Activated T-cell treated with anti-CD3 and anti-CD28 coated beads for 4 hours (primary cell): ENCODE measurements at places on chromosomes 5 and 9.

- DNase-seq: no peak
Measured at GRCh38 chr9:124852121-124852828, 985 bp upstream of the WDR38 start.

DNA sequence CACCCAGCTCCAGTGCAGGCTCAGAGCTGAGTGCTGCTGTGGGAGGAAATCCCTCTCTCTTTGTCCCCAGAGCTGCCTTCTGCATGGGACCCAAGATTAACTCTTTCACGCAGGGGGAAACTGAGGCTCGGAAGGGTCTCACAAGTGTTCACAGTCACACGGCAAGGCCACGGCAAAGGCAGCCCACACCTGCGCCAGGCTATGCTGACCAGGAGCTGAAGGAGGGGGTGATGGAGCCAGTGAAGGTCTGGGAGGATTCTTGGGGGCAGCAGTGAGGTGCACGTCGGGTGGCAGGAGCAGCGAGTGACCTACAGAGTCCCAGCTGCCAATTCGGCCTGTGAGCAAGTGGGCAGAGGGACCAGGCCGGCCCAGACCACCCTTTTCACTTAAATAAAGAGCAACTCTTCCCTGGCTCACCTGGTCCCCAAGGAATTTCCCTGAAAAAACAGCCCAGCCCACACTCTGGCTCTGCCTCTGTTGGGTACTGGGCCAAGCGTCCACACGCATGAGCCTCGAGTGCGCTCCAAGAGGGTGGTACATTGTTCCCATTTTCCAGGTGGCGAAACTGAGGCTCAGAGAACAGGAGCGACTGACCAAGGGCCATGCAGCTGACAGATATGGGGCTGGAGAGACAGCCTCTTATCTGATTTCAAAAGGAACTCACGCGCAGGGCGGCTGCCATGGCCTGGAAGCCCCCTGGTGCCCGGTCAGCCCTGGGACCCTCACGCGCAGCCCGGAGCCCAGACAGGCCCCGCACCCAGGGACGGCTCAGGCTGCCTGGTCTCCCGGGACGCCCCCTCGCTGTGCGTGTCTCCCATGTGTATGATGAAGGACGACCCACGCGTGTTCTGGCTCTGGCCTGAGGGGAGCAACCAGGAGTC is 28.2 kb downstream of the SARDH start:
- DNase-seq: no peak

GRCh38 chr9:81848472-81848871 is 79.8 kb upstream of the SPATA31D4 start:
- DNase-seq: no peak

DNA sequence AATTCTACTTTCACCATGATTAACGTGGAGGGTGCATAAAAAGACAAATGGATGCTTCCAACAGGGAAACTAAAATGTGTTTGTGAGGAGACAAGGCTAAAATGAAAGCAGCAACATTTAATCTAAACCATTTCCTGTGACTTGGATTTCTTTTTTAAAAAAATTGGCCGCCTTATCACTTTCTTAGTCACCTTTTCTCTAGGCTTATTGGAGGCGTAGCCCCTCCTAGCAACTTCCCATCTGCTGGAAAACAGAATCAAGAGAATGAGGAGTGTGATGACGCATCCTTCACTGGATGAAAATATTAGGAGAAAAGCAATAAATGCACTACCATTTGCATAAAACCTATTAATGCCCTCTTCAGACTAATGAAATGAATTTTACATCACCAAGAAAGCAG is 791 bp upstream of the GPR150 start:
- DNase-seq: no peak

DNA sequence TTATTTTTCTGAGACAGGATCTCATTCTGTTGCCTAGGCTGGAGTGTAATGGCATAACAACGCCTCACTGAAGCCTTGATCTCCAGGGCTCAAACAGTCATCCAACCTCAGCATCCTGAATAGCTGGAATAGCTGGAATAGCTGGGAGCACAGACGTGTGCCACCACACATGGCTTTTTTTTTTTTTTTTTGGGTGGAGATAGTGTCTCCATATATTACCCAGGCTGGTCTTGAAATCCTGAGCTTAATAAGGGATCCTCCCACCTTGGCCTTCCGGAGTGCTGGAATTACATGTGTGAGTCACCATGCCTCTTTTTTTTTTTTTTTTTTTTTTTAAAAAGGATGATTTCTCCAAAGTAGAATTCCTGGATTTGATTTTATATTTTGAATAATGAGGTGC is 60.7 kb downstream of the NSD1 start:
- no peak for DNase-seq

GRCh38 chr9:93899609-93900435 is 55.3 kb downstream of the BARX1 start:
- DNase-seq: no peak

DNA sequence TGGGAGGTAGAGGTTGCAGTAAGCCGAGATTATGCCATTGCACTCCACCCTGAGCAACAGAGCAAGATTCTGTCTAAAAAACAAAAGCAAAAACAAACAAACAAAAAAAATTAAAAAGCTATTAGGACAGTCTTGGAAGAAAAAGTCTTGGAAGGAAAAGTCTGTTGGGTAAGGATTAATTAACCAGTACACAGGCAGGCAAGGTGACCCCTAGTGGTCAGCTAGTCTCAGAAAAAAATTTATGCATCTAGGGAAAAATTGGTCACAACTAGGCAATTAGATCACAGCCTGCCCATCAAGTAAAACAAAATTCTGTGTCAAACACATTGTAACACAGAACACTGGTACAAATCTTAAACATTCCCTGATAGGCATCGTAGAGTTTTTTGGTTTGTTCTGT is 6.7 kb upstream of the ANKRD18B start:
- no peak for DNase-seq

GRCh38 chr9:2210201-2210600 is 195.1 kb downstream of the SMARCA2 start:
- DNase-seq: no peak

- DNase-seq: no peak
Measured at GRCh38 chr9:129891569-129891968, 56.3 kb downstream of the USP20 start.

GRCh38 chr5:1975406-1975715 is 92.6 kb upstream of the IRX4 start:
- DNase-seq: no peak

DNA sequence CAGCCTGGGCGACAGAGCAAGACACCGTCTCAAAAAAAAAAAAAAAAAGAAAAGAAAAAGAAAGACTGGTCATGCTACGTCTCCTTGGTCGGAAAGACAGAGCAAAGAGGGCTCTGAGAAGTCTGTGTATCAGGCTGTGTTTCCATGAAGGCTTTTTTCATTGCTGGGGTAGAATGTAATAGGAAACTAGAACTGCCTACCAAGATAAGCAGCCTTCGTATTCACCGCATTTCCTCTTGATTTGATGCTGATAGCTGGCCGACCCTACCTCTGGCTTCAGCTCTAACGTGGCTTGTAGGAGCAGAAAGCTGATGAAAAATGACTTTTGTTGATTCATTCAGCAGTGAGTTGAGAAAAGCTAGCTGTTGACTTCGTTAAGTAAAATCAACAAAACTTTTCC is 17.4 kb downstream of the SLC1A3 start:
- no peak for DNase-seq

DNA sequence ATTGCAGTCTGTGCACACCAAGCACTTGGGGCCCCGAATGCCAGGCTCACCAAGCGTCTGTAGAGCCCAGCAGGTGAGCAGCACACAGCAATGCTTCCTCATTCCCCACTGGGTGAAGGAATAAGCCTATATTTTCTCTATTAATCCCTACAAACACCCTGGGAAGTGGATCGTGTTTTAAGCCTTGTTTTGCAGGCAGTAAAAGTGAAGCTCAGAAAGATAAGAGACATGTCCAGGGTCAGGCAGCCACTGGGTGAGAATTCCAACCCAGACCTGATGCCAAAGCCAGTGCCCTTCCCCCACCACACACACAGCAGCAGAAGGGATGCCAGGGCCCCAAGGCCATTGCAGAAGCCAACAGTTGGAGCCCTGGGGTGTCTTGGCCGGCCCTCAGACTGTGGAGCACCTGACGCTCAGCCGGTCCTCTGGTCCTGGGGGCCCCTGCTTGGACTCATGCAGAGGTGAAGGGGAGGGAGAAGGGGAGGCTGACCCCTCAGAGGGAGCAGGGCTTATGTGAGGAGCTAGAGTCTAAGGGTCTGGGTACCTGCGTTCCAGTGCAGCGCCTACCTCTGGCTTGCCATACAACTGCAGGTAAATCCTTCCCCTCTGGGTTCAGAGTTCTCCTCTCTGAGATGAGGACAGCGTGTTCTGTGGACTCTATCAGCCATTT is 26.3 kb upstream of the SYNPO start:
- DNase-seq: no peak

- DNase-seq: no peak
Measured at GRCh38 chr5:153617190-153617589, 126.7 kb downstream of the GRIA1 start.

DNA sequence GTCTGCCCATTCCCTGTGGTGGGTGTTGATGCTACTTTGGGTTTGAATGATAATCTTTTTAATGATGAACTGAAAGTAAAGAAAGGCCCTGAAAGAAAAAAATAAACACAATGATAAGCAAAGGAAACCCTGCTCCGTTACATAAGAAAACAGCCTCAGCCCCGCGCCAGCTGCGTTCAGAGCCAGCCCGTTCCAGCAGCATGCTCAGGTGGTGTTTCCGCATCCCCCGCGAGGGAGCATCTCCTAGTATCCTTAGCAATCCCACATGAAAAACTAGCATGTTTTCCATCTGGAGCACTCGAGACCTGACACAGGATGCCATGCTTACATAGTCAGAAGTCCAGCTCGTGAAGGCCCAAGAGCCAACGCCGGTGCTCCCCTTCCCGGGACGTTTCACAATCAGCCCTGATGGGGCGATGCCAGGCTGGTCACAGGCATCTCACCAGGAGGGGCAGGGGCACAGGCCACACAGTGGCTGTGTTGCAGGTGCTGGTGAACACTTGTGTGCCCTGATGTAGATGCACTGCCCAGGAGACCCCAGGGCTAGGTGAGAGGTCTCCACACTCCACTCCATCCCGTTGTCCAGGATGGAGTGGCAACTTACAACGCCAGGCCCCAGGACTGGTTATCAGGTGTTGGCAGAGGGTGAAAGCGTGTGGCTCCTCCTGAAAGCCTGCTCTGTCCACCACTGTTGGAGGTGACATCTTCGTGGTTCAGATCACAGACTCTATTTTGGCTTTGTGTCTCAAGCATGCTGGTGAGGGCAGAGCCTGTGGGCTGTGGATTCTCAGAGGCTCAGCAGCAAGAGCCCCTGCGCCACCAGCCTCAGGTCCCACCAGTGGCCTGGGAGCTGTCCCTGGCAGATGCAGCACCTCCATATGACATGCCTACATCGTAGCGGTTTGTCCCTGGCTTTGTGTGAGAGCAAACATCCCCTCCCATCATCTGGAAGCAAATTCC is 246.8 kb upstream of the IRX1 start:
- DNase-seq: no peak

DNA sequence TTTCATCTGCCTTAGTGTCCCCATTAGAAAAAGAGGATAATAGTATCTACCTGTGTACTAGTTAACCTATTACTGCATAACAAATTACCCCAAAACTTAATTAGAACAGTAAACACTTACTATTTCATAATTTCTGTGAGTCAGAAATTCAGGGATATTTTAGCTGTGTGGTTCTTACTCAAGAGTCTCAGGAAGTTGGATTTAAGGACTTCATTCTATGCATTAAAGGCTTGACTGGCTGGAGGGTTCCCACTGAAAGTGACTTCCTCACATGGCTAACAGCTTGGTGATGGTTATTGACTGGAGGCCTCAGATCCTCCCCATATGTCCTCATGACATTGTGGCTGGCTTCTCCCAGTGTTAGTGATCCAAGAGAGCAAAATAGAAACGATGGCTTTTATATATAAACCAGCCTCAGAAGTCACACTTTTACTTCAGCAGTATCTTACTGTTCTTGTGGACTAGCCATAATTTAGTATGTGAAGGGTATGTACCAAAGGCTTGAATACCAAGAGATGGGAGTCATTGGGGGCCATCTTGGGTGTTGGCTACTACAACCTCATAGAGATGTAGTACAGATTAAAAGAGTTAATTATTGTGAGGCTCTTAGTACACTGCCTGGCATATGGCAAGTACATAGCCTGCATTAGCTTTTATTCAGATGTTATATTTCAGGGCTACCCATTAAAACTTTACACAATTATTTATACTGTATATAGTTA is 9.9 kb downstream of the RAD23B start:
- DNase-seq: no peak

- no peak for DNase-seq
Measured at GRCh38 chr5:175747539-175748060, 89.7 kb downstream of the HRH2 start.

GRCh38 chr5:173303878-173304590 is 24.2 kb downstream of the STC2 start:
- no peak for DNase-seq
